ENCODE measurements at places on chromosomes 4 and X.
A peak's percentile ranks its signal among the peaks of the same experiment; 100 is the strongest.

GRCh38 chr4:8228319-8229250 lies 29.5 kb downstream of the SH3TC1 start:
- peak; percentile 98 for DNase-seq

- DNase-seq: no peak
These were observed 33.6 kb upstream of the NOCT start for GRCh38 chr4:138981930-138982390.

DNA sequence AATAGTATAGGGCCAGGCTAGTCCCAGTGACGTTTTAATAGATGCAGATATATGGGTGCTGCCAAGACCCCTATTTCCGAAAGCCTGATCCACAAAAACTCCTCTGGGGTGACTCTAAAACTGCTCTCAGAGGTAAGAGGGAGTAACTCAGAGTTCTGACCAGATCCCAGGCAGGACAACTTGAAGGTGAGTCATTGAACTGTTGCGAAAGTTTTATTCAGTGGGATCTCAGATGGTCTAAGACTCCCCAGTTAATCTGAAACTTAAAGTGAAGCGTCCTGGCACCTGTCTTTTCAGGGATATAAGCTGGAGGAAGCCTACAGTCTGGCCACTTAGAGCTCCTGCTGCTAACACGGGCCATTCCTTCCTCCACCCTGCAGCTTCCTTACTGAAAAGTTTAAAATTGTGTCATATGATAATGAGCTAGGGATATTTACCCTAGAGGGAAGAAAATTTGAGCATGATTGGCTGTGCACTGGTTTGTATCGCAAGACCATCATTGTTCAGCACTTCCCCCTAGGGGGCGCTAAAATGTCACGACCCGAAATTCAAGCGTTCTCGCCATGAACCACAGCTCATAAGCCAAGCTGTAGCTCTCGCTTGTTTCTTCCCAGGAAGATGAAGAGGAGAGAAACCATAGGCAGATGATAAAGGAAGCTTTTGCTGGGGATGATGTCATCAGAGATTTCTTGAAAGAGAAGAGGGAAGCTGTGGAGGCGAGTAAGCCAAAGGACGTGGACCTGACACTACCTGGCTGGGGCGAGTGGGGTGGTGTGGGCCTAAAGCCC lies 19.5 kb downstream of the UTP14A start:
- peak; percentile 67 for DNase-seq

DNA sequence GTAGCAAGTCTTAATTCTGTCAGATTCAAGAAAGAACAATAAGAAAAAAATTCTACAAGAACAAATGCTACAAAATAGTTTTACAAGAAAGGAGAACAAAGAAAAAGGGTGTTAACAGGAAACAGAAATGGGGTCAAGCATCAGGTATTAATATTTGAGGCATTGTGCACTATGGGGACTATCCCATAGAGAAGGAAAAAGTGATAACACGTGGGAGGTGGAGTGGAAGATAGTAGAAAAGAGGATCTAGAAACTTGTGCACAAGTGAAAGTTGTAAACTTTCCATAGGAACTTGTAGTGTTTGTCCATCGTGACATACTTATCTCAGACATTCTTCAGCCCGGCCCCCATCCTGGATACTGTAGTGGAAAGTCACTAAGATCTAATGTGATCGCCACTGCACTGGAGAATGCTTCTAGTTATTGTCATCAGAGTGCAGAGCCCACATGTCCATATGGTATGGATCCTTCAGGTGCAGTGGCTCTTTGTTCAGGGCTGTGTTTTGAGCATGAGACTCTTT lies 15.4 kb upstream of the NFXL1 start:
- no peak for DNase-seq

DNA sequence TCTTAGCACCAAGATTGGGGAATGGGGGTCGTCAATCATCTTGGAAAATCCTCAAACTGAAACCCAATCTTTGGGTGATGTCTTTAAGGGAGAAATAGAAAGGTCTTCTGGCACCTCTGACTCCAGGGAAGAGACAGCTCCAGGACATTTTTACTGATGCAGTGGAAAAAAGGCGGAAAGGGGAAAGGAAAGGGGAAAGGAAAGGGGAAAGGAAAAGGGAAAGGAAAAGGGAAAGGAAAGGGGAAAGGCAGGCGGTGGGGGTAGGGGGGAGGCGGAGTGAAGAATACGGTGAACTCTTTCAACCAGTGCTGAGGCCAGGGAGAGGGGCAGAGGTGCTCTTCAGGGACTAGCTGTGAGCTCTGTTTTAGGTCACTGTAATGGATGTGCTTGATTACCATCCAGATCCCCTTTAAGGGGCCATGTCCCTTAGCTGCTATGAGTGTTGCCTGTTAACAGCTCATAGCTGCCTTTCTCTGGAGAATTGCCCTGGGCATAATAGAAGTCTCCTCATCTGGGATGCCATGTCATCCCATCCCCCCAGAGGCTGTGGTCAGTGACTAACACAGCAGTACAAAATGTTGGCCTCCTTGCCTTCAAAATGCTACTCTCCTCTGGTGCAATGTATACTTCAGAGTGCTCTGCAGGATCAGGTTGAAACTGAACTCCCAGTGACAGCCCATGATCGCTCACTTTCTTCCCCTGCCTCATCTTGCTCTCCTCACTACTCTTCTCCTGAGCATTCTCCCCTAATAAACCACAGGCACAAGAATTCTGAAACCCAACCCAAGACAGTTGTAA lies 92.4 kb upstream of the AP1S2 start:
- no peak for DNase-seq

GRCh38 chr4:176558661-176559060 lies 234.1 kb downstream of the VEGFC start:
- DNase-seq: no peak

DNA sequence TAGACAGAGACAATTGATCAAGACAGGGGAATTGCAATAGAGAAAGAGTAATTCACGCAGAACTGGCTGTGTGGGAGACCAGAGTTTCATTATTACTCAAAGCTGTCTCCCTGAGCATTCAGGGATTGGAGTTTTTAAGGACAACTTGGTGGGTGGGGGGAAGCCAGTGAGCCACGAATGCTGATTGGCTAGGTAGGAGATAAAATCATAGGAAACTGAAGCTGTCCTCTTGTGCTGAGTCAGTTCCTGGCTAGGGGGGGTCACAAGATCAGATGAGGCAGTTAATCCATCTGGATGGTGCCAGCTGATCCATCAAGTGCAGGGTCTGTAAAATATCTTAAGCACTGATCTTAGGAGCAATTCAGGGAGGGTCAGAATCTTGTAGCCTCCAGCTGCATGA lies 358.6 kb downstream of the GPM6A start:
- no peak for DNase-seq

GRCh38 chr4:160009656-160010493 lies 907.0 kb downstream of the RAPGEF2 start:
- DNase-seq: no peak

DNA sequence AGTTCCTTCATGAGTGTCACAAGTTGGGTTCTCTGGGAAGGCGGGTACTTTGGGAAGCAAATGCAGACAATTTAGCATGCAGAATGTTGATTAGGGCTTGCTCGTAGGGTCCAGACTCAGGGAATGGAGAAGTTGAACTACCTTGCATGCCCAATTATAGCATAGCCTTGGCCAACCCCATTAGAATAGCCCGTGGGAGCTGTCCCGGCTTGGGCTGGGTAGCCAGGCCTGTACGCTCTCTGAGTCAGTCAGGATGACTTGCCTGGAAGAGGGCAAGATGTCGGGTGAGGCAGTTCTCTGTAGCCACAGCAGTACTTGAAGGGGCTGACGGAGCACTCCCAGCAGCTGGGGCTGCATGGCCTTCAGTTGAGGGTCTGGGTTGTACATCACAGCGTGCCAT lies 19.5 kb downstream of the KIAA0232 start:
- DNase-seq: no peak

DNA sequence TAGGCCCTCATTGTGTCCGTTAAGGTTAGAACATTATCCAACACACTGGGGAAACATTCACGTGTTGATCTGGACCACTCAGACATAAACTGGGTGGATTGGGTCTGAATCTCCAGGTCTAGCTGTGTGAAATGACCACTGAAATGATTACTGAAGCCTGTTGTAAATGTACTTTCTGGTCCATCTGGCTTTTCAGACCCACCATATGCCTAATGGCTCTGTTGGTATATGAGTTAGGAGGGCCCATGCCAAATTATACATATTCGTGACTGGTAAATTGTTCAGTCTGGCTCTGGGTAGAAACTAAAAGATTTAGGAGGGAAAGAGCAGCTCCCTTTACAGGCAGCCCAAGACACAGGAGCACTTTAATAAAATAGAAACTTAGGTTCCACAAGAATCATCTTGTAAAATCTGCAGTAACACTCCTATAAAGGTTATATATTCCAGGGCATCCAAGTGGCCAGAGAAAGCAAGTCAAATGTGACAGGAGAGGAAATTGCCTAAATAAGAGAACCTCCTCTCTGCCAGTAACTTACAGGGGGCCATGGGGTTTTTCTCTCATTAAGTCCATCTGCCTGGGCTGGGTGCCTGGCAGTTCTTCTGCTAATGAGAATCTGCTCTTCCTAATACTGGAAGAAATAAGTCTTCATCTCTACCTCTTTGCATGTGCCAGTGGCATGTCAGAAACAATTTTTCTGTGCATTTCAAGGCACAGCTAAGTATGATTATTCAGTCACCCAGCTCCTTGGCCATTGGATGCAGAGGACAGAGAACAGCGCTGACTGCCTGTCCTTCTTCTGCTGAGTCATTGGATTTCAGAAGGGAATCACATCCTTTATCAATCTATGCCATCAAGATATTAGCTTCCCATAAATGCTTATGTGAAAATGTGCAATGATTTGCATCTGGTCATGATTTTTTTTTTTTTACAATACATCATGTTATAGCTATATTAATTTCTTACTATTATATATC lies 112.6 kb downstream of the GLRA2 start:
- DNase-seq: no peak

GRCh38 chrX:68420559-68420958 lies 12.7 kb downstream of the OPHN1 start:
- no peak for DNase-seq

DNA sequence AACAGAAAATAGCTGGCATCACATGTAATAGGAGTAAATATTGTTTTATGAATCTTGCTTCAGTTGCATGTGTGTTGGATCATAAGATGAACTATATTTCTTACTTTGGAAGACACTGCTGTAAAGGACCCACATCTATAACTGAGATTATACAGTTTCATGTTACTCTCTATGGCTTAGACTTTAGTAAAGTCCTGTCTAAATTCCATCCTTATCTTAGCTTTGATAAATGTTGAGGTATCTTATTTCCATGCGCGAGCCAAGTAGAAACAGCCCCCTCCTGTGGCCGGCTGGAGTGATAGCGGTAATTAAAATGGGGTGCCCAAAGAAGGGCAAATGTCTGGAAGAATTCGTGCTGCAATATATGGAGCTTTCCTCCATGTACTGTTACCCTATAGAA lies 43.0 kb downstream of the CCDC158 start:
- no peak for DNase-seq

DNA sequence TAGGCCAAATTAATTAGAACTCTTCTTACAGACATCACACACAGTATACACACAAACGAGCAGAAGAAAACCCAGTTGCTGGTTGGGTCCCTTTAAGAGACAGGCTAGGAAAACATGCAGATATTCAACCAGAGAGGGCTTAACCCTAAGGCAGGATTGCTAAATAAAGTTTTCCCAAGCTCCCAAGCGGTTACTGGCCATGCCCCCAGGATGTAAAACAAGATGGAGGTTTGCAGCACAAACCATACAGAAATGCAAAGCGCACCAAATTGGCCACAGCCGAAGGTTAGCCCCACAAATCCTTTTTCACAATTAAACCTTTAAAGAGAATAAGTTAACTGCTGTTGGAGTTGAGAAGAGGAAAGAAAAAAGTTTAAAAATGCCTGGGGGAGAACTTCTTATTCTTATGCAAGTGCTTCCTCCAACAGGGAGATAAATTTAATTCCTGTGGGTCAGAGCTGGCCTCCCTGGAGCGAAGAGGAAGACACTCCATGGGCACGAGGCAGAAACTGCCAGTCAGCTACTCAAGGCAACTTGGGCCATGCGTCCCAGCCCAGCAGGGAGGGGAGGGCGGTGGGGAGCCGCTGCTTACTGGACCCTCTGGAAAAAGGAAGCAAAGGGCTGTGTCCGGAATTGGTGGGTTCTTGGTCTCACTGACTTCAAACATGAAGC lies 167.6 kb upstream of the ARSJ start:
- no peak for DNase-seq

GRCh38 chr4:132818091-132818490 lies 331.0 kb upstream of the PCDH10 start:
- no peak for DNase-seq

DNA sequence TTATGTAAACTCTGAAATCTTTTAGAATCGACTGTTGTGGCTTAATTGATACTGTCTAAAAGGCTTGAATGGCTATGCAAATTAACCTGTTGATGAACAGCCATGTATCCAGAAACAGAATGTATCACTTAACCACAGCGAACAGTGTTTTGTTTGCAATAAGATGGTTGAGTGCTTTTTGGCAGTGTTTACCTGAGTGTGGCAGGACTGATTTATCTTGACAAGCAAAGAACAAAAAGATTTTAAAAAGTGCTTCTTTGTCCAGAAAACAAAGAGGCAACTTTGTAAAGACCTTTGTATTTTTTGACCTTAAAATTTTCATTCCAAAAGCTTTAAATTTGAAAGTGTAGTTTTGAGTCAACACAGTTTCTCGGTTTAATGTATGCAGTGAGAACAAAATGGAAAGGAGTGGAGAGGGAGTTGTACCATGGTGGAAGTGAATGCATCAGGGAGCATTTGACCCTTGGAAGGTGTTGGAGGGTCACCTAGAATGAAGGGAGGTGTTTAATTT lies 18.0 kb downstream of the ARHGAP10 start:
- DNase-seq: no peak

DNA sequence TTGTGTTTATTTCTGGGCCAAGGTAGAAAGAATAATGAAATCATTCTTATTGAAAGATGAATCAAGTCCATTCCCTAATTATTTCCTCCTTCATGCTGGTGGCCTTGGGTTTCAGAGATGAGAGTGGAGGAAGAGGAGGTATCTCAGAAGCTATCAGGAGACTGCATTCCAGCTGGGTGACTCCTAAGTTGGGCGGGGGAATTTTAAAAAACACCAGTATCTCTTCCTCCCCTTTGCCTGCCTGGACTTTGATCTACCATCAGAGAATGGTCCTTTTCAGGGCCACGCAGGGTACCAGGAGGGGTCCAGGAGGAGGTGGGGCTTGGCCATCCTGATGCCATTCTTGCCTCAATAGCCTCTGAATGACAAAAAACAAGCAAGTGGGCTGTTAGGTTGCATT lies 104.4 kb downstream of the ASMT start:
- DNase-seq: no peak

- DNase-seq: no peak
These were observed 74.5 kb downstream of the MGST2 start for GRCh38 chr4:139740121-139740520.

GRCh38 chr4:102574317-102574716 lies 73.2 kb downstream of the NFKB1 start:
- peak; percentile 77 for DNase-seq

DNA sequence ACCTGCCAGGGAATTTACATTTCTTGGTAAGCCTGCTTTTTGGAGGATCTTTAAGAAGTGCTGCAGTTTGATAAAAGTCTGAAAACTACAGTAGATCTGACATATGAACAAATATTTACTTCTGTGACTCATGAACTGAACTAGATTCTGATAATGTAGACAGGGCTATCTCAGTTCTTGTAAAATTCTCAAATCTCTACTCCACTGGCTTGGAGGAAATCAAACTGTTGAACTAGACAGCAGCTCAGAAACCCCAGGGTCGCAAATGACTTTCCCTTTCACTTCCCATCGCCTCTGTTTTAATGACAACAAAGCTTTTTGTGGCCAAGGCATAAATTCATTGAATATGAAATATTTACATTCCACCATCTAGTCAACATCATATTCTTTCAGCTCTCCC lies 15.4 kb upstream of the OCIAD1 start:
- no peak for DNase-seq
